HCEC 1CT (cell line): ENCODE measurements at places on chromosomes 6 and 20.

DNA sequence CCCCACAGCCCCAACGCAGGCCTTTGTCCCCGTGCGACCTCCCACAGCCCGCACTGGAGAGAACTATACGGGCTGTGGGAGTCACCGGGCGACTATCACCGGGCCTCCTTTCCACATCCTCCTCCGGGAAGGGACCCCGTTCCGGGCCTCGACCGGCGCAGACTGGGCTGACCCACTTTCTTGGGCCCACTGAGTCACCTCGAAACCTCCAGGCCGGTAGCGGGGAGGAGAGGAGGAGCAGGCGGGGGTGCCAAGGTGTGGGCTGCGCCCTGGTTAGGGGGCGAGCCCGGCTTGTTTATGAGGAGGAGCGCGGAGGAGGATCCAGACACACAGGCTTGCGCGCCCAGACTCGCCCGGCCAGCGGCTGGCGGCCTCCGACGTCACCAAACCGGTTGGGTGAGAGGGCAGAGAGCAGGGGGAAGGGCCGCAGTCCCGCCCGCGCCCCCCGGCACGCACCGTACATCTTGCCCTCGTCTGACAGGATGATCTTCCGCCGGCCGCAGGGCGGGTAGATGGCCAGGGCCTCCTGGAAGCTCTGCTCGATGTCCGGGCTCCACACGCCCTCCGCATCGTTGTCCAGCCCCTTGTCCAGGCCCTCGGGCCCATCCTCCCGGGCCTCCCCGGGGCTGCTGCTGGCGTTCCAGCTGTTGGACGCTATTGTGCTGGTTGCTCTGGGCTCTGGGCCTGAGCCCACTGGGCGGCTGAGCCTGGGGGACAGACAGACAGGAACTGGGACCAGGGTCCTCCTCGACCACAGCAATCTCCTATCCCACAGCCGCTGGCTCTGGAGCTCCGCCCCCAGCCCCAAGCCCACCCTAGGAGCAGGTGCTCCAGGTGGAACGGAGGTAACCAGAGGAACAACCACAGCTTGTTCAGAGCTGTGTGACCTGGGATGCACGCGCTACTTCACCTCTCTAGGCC, 10.6 kb downstream of the TEAD3 start:
- peak; percentile 55 for DNase-seq

GRCh38 chr6:125267806-125268523, 33.8 kb downstream of the HDDC2 start:
- DNase-seq, result no peak

DNA sequence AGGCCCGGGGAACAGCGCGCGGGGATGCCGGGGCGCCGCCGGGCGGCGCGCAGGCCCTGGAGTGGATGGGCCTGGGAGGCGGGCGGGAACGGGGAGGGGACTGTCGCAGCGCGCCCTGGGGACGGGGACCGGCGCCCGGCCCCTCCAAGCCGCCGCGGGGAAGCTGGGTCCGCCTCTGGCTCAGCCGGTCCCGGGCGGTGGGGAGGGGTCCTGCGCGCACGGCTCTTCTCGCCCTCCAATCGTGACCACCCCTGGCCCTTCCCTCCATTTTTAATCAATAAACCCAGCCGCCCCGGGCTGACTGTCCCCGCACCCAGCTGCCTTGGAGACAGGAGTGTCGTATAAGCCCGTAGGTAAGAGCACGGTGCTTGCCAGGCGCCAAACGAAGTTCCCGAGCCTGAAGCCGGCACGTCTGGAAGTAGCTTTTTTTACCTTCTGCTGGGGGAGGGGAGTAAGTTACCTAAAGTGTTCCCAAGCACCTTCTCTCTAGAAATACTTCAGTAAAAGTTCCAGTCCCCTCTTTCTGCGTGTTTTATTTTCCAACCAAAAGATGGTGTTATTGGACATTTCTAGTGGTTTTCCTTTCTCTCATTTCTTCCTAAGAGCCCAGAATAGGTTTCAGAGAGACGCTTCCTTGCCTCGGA, 780 bp upstream of the TAF4 start:
- no peak for DNase-seq

GRCh38 chr6:147684906-147685305, 176.4 kb downstream of the SAMD5 start:
- no peak for DNase-seq

GRCh38 chr6:106184629-106185028, 98.5 kb downstream of the PRDM1 start:
- peak; percentile 54 for DNase-seq

- DNase-seq, result no peak
Observed at GRCh38 chr6:6466967-6467761, 121.4 kb upstream of the LY86 start.

- DNase-seq, result peak; percentile 9
Observed at GRCh38 chr6:97053643-97054411, 129.3 kb downstream of the KLHL32 start.

DNA sequence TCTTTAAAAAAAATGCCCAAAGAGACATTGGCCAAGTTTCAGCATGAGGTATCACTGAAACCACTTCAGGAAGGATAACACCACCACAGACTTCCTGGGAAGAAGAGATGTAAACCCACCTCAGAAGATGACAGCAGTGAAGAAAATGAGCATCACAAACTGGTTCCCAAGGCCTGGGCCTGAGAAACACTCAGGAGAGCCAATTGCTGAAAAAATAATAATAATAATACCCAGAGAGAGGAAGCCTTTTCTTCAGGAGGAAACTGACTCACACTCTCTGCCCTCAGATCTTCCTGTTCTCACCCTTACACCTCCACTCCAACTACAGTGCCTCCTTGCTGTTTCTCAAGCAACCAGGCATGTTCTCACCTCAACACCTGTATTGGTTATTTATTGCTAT, 68.1 kb upstream of the MAFB start:
- no peak for DNase-seq

GRCh38 chr6:3876101-3876500, 26.9 kb downstream of the FAM50B start:
- no peak for DNase-seq

- peak; percentile 94 for DNase-seq
Observed at GRCh38 chr6:149026530-149026942, 279.7 kb downstream of the UST start.
